ENCODE measurements at places on chromosomes 4 and X.

DNA sequence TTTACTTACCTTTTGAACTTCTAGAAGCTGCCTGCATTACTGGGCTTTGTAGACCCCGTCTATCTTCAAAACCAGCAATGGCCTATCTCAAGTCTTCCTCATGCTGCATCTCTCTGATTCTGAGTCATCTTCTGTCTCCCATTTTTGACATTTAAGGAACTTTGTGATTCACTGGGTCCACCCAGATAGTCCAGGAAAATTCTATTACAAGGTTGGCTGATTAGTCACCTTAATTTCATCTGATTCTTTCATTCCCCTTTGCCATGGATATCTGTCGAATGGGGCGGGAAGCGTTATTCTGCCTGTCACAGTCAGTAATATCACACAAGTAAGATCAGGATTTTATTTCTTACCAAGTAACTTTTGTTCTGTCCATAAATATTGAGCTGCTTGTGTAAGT, 618.0 kb downstream of the CCSER1 start:
- no peak for DNase-seq

GRCh38 chr4:61397174-61397573, 197.0 kb downstream of the ADGRL3 start:
- DNase-seq = no peak

DNA sequence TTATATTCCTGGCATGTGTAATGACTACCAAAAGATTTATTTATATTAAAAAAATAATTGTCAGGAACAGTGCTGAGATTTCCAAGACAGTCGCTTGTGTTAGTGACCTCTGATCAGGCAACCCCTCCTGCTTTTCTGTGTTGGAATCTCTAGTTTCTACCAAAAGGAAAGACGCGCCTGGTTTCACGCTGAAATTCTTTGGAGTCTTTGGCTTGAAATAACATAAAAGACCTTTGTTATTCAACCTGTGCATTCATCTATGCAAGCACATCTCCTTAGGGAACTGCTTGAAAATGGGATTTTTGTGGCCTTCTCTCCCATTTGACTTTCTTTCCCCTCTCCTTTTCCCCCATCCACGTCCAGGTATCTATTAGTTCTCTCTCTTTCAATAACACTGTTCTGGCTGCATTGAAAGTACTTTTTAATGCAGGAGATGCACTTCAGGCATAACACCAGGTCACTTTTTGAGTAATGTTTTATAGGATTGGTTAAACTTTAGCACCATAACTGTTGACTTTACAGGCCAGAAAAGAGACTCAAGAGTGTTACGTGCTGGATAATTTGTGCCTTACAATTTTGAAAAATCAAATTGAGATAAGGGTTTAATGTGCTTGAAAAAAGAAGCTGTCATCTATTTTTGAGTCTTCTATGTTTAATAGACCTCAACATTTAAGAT, 172.7 kb downstream of the GPAT3 start:
- DNase-seq = no peak

- DNase-seq = no peak
These were observed 9.5 kb downstream of the RNF175 start for GRCh38 chr4:153750197-153750817.

GRCh38 chr4:97987019-97987648, 156.1 kb downstream of the STPG2 start:
- no peak for DNase-seq

DNA sequence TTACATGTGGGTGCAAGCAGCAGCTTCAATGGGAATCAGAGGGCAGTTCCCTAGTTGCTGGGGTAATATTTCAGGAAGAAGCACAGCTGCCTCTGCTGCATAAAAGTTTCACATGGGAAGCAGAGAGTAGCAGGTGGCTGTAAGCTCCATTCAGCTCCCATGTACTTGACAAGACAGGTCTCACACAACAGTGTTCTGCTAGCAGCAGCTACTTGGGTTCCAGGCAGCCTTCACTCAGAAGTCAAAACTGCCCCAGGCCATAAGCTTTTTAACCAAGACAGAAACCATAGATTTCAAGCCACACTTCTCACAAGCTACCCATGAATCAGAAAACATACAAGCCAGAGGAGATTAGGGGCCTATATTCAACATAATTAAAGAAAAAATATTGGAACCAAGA, 41.4 kb upstream of the SPIN2A start:
- DNase-seq = no peak

GRCh38 chr4:78845472-78845871, 69.3 kb downstream of the BMP2K start:
- DNase-seq = no peak

- no peak for DNase-seq
These were observed 264.9 kb upstream of the CXorf51A start for GRCh38 chrX:147079457-147079856.

GRCh38 chr4:175071123-175071522, 153.0 kb downstream of the ADAM29 start:
- no peak for DNase-seq

- no peak for DNase-seq
These were observed 30.7 kb upstream of the WDR17 start for GRCh38 chr4:176034936-176035335.

DNA sequence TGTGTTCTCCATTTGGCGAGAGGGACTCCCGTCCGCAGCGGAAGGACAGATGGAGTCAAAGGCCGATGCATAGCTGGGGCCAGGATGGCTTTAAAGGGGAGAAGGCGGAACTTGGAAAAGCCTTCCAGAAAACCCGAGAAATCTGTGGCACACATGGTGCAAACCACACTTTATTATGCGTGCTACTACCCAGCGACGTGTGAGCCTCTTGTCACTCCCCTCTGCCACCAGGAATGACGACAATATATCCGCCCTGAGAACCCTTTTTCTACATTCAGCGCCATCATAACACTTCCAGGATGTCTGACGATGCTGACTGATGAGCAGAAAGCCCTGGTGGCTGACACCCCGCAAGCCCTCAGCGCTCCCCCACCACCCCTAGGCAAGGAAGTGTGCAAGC, 689 bp upstream of the DCHS2 start:
- no peak for DNase-seq

DNA sequence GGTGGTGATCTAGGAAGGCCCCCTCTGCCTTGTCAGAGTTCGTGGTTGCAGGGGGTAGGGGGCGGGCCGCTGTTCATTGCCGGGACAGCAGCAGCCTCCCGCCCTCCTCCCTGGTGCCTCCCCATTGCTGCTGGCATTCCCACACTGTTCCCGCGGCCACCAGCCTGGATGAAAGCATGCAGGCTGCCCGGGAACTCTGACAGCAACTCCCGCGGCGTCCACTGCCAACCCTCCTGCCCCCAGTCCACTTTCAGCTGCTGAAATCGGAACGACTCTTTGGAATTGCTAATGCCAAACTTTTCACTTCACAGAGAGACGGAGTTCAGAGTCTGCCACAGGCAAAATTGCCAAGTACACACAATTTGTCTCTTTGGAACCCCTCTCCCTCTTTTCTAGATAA, 121.9 kb downstream of the BEND2 start:
- DNase-seq = no peak

DNA sequence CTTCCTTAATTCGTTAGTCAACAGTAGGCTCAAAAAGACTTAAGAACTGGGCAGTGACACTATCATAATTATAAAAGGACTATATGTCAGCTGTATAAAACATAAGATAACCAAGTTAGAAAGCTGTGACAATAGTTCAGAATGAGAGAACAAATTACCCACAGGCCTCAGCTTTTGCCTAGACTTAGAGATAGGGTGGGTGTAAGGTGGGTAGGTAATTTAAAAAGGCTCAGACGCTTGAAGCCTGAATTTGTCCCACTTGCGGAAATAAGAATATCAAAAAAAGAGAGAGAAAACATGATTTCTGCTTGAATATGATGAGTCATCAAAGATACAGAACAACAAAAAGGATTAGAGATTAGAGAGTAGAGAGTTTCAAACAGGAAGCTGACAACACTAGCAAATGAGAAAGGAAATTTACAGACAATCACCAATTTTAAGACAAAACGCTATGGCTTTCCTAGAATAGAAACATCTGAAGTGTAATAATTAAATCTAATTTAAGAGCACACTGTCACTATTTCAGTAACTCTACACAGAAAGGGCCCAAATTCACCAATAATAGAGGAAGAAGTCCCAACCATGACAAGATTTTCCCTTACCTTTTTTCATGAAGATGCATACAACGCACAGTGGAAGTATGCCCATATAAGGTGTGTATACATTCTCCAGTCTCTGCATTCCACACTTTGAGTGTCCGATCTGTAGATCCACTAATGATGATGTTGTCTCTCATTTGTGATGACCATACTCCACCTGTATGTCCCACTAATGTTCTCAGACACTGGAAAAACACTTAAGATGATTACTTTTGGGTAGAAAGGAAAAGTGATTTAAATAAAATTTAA, 208.1 kb downstream of the FBXW7 start:
- DNase-seq = no peak

DNA sequence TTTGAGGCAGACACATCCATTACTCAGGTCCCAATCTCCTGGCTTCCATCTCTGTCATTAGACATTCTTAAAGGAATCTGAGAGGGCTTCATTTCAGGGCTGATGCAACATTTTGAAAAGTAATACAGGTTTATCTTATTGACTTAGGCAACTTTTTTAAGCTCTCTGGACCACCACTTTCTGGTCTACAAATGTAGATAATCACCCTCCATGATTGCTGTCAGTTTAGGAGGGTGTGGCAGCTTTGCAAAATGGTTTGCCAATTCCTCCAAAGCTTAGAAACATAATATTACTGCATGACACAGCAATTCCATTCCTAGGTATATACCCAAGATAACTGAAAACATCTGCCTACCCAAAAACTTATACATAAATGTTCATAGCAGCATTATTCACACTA, 77.6 kb downstream of the ARHGAP6 start:
- no peak for DNase-seq

- no peak for DNase-seq
These were observed 24.1 kb upstream of the PI4K2B start for GRCh38 chr4:25209702-25210101.

DNA sequence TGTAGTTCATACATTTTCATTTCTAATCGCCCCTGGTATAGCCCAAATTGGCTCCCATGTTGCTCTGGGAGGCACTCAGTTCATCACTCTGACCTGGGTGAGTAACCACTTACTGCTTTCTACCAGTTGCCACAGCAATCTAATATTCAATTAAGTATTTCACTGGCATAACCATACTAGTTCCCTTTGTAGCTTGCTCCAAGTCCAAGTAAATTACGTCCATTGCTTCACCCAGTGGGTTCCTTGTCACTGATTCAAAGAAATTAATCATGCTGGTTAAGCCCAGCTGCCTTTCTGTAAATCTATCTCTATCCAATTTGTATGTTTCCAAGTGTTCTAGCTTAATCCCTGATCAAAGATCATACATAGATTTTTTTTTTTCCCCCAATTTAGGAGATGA, 92.0 kb upstream of the CBR4 start:
- no peak for DNase-seq

GRCh38 chr4:146212781-146213180, 1.6 kb upstream of the REELD1 start:
- DNase-seq = no peak

- DNase-seq = no peak
These were observed 362.3 kb upstream of the EPHA5 start for GRCh38 chr4:66032571-66032970.

GRCh38 chr4:97747945-97748344, 395.3 kb downstream of the STPG2 start:
- DNase-seq = no peak

DNA sequence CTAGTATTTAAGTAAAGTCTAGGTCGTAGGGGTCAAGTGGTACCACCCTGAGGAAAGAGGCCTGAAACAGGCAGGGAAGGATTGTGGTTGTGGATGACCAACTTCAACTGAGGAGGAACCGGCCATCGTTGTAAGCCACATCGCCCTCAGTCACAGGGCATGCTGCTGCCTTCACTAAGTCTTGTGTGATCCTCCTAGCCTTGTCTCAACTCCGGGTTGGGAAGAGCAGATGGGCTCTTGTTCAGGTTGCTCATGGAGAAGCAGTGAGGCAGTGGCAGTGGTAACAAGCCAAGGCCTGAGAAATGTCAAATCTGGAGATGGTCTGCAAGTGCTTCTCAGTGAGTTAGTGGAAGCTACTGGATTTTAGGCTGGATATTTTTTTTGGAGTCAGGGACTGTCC, 22.8 kb upstream of the NKX3-2 start:
- no peak for DNase-seq

DNA sequence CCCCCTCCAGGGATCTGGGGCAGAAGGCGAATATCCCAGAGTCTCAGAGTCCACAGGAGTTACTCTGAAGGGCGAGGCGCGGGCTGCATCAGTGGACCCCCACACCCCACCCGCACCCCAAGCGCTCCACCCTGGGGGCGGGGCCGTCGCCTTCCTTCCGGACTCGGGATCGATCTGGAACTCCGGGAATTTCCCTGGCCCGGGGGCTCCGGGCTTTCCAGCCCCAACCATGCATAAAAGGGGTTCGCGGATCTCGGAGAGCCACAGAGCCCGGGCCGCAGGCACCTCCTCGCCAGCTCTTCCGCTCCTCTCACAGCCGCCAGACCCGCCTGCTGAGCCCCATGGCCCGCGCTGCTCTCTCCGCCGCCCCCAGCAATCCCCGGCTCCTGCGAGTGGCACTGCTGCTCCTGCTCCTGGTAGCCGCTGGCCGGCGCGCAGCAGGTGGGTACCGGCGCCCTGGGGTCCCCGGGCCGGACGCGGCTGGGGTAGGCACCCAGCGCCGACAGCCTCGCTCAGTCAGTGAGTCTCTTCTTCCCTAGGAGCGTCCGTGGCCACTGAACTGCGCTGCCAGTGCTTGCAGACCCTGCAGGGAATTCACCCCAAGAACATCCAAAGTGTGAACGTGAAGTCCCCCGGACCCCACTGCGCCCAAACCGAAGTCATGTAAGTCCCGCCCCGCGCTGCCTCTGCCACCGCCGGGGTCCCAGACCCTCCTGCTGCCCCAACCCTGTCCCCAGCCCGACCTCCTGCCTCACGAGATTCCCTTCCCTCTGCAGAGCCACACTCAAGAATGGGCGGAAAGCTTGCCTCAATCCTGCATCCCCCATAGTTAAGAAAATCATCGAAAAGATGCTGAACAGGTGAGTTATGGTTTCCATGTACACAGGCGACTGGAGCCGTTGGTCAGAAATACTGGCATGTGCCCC, at the start of gene CXCL1:
Gene CXCL1 (plus strand): TSS at position 264 of the 926 bp plus-strand sequence. CDS start 78 bp downstream, at position 342.
- no peak for DNase-seq

DNA sequence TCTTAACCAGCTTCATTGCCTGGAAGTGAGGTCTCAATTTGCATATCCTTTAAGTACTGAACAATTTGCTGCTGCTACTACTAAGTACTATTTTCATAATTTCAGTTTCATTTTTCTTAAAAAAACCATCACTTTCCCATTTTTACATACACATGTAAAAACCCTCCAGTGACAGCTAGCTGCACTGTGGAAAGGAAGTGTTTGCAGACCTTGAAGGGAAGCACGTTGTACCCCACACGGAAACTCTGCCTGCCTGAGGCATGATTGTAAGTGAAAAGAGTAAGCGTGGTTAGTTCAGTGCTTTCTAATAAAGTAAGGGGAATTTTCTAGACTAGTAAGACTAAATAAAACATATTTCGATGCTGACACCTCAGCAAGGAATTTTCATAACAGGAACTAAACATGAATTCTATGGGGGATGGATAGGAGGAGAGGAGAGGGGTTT, 103.6 kb downstream of the RAPGEF2 start:
- no peak for DNase-seq

DNA sequence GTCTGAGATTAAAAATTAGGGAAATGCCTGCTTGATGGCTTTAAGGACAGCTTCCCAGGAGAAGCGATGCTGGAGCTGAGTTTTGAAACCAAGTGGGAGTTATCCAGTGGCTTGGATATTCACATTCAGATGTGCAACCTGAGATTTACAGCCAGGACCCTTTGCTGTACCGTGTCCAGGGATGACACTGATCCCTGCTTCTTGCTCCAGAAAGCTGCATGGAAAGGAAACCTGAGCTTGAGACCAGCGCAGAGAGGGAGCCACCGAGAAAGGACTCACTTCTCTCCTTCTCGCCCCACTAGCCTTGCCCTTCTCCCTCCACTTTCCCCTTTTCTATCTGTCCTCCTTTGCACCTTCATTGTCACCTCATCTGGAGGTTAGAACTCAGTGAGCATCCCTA, 254.5 kb upstream of the PPARGC1A start:
- no peak for DNase-seq
